NCI-H524 treated with DMSO at 0.1 percent for 48 hours (cell line): ENCODE measurements at places on chromosomes 3 and 15.

DNA sequence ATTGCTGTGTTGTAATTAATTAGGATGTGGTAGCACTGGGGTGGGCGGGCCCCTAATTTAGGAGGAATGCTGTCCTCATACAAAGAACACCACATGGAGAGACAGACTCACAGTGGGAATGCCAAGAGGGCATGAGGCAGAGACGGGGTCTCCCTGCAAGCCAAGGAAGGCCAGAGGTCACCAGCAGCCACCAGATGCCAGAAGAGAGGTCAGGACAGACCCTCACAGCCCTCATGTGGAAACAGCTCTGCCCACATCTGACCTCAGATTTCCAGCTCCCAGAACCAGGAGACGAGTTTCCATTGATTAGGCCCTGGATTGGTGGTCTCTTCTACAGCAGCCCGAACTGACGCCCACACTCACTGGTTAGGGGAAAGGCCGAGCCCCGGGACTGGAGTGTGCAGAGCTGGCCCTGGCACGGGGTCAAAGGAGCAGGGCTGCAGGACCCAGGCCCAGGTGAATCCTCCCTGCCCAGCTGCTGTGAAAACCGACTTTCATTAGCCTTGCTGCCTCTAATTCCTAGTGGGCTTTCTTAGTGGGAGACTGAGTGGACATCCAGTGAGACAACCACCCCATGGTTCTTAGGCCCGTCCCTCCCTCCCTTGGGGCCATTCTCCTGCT is 43.0 kb upstream of the SLC41A3 start:
- no peak for DNase-seq

- DNase-seq, result no peak
These were observed 18.7 kb upstream of the SCN10A start for GRCh38 chr3:38834717-38835116.

DNA sequence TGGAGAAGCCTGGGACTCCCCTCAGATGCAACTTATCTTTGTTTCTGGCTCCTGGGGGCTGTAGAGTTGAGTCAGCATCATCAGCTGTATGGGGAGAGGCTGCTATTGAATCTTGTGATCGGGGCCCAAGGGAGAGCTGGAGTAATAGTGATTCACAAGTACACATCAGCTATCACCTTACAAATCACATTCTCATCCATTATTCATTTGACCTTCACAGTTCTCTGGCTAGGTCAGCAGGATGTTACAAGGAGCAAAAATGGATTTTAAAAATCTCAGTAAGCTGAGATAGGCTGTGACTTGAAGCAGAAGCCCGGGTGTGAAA is 175.0 kb downstream of the OPA1 start:
- no peak for DNase-seq

- no peak for DNase-seq
These were observed 296.6 kb upstream of the NDN start for GRCh38 chr15:23983500-23984259.

- no peak for DNase-seq
These were observed 68.0 kb downstream of the FNDC3B start for GRCh38 chr3:172107403-172107802.

GRCh38 chr3:141526709-141527108 is 39.9 kb downstream of the RASA2 start:
- DNase-seq, result no peak

- DNase-seq, result peak; percentile 95
These were observed 5.2 kb downstream of the SETD5 start for GRCh38 chr3:9402410-9403228.

DNA sequence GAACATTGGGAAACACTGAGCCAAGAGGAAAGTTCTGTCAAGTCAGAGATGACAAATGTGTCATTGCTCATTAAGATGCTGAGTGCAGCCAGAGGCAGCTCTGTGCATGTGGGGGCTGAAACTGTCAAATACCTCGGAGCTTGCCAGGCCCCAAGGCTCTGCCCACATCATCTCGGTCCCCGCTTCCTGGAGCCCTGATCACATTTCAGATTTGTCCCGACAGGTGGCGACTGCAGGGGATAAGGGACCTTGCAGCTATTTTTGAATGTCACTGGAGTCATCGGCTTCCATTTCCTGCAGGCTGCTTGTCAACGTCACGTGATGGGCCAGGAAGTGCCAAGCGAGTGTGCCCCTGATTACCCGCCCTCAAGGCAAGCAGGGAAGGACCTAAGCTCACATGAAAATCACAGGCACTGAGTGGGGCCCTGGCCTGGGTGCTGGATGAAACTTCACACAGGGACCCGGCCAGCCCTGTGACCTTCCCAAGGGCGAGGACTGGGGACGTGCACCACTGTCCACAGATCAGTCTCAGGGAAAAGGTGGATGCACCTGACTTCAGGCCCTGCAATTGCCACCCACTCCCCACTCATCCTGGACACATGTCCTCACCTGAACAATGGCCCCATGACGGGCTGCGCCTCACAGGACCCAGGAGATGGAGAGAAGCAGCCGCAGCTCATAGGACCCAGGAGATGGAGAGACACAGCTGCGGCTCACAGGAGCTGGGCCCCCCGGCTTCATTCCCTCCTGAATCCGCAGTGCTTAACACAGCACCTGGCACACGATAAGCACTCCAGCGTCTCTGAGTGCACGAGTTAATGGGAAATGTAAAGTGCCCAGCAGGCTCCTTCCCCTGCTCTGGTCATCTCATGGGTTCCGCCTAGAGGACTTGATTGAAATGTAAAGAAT is 73.4 kb downstream of the NUP210 start:
- DNase-seq, result no peak
